ENCODE measurements at places on chromosomes 5 and 9.

DNA sequence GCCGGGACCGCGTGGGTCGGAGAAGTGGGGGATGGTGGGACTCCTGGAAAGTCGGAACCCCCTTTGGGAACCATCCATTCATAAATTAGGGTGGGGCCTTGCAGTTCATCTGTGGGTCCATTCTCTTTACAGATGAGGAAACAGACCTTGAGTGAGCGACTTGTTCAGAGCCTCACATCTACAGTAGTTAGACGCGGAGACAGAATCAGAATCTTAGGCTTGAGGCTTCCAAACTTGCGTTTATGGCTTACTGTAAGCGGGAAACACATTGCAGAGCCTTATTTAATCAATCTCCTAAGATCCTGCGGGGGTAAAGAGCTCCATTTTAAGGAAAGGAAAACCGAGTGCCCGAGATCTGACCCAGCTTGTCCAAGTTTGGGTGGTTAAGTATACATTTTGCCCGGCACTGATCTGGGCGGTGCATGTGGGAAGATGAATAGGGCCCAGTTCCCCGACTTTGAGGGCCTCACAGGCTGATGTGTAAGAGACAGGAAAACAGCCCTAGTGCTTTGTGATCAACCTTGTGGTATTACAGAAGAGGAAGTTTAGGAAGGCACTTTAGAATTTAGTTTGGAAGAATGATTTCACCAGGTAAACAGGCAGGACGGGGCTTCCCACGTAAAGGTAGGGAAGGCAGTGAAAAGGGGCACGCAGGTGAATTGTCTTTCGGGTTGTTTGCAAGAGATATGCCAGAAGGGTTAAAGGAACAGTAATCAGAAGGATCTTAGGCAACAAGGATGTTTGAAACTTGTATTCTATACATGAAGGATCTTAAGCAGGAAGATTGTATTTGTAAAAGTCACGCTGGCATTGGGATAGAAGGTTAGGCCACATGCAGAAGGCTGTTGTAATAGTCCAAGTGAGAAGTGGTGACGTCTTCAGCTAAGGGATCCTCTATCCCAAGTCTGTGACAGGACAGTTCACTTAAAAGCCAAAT lies 744 bp downstream of the TARS1 start:
- DNase-seq: no peak

DNA sequence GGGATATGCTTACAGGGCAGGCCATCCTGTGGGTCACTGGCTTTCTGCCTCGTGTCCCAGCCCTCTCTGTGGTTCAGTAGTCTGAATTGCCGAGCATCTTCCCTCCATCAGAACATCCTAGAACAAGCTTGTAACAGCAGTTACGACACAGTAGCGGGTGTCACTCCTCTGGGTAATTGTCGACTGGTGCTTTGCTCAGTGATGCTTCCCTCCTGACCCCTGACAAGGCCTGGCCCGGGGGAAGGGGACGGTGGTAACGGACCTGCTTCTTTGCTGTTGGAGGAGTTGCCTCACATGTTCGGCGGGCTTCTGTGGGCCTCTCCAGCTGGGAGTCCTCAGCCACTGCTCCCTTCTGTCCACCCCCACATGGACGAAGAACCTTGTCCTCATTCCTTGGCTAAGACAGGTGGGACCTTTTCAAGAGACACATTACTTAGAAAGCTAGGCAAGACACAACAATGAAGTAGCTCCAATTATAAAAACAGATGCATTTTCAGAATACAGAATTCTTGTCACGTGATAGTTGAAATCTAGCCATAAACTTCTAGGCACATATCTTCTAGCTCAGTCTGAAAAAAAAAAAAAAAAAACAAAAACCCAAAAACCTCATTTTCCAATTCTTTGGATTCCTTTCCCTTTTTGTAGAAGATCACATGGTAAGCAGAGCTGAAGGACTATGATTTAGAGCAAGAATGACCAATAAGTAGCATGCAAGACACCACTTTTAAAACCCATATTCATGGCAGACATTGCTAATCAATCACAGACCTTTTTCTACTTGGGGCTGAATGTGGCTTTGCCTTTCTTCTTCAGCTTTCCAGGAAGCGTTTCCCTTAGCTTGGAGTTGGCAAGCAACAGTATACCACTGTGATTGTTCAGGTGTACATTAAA lies 25.0 kb downstream of the HMCN2 start:
- no peak for DNase-seq

DNA sequence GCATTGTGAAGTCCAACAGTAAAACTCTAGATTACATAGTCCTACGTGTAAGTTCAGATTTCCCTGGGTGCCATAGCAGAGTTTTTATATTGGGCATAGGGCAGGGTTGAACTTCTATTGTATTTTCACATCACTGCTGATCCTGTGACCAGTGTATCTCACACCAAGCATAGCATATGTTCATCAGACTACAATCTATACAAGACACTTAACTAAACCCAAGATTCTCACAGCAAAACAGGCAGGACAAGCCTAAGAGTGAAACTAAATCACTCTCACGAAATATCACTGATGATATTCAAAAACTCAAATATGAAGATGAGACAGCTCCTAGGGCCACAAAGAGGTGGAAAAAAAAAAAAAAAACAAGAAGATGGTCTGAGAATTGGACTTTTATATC lies 3.2 kb upstream of the PPP1R2B start:
- no peak for DNase-seq

DNA sequence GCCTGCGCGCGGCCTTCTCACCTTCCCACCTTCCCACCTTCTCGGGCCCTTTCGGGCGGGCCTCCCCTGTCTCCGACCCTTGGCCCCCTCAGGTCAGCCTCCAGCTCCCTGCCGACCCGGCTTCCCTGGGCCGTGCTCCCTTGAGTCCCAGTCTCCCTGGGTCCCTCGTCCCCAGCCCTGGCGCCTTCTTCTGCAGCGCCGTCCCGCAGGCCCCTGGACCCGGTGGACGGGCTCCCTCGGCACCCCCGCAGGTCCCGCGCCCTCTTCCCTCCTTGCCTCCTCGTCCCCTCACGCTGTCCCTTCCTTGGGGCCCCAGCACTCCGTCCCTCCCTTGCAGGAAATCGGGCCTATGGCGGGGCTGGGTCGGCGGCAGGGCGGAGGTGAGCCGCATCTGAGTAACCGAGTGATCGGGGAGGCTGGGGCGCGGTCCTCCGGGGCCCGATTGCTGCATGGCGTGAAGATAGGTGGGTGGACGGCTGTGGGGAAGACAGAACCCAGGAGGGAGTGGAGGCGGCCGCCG lies 7.6 kb downstream of the ARPC5L start:
- DNase-seq: no peak

DNA sequence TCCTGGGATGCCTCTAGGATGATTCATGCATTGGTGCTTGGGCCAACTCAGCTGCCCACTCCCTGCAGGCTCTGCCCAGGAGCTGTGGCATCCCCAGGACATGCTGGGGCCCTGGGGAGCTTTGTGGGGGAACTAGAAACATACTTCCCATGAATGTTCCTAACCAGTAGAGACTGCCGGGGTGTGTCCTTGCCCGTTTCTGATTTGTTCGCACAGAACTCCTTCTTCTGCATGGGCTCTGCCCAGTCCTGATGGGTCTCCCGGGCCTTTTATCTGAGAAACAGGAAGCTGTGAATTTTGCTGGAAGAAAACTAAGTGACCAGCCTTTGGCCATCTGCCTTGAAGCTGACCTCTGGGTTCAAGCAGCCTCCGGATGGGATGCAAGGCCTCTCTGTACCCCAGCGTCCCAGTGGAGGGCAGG lies 71.6 kb upstream of the RNU6ATAC start:
- DNase-seq: no peak

DNA sequence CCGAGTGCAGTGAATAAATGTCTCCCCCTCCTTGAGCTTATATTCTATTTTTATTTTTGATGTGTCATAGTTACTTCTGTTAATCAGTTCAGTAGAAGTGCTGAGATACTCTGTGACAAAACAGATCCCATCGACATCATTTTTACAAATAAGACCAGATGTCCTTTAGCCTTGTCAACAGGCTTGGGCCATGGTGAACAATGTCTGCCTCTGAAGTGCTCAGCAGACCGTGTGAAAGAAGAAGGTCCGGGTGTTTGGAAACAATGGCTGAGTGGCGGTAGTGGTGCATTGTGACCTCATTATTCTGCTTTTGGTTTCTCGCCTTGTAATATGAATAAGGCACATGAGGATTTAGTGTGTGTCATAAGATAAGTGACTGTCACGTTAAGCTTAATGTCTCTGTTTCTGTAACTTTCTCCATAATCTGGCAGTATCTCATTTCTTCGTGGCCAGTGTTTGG lies 71.2 kb downstream of the SYK start:
- DNase-seq: peak; percentile 61

DNA sequence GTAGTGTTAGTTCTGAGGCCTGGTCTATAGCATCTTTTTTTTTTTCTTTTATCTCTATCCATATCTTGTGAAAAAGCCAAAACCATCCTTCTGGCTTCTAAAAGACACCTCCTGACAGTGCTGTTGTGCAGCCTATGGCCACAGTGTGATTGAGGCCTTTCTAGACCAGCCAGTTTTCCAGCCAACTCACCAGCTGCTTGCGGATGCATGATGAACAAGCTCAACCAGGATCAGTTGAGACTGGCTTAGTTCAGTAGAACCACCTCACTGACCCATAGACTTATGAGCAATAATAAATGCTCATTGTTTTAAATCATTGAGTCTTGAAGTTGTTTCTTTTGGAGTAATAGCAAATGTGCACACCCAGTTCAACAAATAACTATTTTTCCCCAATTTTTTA lies 296.9 kb downstream of the FAM170A start:
- no peak for DNase-seq

- no peak for DNase-seq
These were observed 6.7 kb downstream of the PTCH1 start for GRCh38 chr9:95509851-95510708.

DNA sequence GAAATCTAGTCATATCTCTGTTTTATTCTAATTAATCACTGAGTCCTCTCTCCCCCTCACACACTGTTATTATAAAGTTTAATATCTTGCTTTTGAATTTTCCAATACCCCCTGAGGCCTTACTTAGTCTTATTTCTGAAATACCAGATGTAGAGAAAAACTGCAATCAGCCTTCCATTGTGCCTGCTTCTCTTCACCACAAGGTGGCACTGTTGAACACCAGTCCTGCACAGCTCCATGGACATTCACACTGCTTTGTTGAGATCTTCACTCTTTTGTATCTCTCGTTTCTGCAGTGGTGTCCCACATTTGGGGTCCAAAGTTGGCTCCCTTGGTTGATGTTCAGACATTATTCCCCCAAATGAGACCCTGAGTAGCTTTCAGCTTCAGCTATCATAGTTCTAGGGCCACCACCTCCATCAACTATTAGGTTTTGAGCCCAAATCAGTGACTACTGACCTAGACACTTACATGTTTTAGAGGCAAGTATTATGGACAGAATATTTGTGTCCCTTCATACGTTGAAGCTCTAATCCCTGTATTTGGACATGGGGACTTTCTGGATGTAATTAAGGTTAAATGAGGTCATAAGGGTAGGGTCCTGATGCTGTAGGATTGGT lies 24.3 kb downstream of the BOD1 start:
- DNase-seq: no peak

GRCh38 chr5:174328631-174329299 lies 283.3 kb downstream of the NSG2 start:
- no peak for DNase-seq

GRCh38 chr5:135051872-135052271 lies 17.8 kb upstream of the PITX1 start:
- no peak for DNase-seq

DNA sequence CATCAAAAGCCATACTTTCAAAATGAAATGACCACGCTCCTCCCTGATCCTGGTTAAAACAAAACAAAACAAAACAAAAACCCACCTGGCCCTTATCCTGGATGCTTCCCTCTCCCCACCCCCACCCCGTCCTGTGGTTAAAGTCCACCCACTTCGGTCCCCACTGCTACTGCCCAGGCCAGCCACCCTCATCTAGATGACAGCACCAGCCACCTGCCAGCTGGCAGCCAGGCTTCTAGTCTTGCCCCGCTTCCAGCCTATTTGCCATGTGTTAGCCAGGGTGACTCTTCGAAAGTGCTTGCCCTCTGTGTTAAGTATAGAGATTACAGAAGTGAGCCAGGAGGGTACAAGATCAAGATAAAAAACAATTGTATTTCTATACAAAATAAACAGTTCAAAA lies 27.5 kb upstream of the NCS1 start:
- DNase-seq: no peak

- DNase-seq: no peak
These were observed 7.5 kb downstream of the NDST1 start for GRCh38 chr5:150515446-150515845.

- DNase-seq: no peak
These were observed 108.5 kb upstream of the TXNDC8 start for GRCh38 chr9:110446171-110446570.

- no peak for DNase-seq
These were observed 70.4 kb upstream of the TLE1 start for GRCh38 chr9:81759680-81760215.

GRCh38 chr5:147407094-147407681 lies 102.7 kb downstream of the DPYSL3 start:
- no peak for DNase-seq

GRCh38 chr5:38039091-38039490 lies 199.2 kb upstream of the GDNF start:
- DNase-seq: no peak

DNA sequence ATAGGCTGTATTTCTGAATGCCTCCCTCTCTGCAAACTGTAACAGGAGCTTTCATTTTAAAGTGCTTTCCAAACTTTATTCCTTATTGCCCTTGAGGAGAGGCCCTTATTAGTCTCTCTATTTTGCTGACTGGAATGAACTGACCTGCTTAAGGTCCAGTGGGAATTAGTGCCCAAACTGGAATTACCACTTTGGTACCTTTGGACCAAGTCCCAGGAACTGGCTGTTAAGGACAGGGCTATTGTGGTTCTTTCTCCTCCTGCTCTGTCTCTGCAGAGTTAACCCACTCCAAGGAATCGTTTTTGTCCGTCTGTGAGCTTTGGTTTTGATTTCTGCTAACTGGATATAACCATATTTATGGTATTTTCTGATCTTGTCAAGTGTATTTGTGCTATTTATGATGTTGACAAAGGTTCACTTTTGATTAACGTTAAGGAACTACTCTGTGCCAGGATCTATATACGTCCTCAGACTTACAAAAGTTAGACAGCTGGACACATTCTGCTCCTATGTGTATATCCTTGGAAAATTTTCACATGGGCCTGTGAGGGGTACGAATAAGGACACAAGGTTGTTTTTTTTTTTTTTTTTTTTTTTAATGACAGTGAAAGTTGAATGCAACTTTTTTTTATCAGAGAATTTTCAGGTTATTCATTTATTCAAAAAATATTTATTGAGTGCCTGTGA lies 189.1 kb upstream of the ANKRD55 start:
- no peak for DNase-seq

DNA sequence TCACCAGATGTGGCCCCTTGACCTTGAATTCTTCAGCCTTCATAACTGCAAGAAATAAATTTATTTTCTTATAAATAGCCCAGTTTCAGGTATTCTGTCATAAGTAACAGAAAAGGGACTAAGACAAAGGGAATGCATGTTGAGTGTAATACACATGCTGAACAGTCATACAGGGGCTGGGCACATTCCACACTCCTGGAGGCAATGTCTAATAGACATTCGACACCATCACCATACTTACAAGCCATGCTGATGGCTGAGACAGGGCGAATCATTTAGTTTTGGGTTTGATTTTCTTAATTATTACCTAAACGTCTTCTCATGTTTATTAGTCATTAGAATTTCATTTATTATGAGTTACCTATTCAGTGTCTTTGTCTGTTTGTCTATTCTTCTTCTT lies 68.5 kb downstream of the TENT4A start:
- no peak for DNase-seq

GRCh38 chr5:66021585-66021984 lies 95.2 kb downstream of the ERBIN start:
- DNase-seq: peak; percentile 3

Measured in NCI-H187 treated with DMSO at 0.1 percent for 48 hours (cell line).